ENCODE measurements at places on chromosomes 3 and 15.
A peak's percentile ranks its signal among the peaks of the same experiment; 100 is the strongest.

- DNase-seq: no peak
Measured at GRCh38 chr15:68503791-68504680, 72.1 kb upstream of the ITGA11 start.

DNA sequence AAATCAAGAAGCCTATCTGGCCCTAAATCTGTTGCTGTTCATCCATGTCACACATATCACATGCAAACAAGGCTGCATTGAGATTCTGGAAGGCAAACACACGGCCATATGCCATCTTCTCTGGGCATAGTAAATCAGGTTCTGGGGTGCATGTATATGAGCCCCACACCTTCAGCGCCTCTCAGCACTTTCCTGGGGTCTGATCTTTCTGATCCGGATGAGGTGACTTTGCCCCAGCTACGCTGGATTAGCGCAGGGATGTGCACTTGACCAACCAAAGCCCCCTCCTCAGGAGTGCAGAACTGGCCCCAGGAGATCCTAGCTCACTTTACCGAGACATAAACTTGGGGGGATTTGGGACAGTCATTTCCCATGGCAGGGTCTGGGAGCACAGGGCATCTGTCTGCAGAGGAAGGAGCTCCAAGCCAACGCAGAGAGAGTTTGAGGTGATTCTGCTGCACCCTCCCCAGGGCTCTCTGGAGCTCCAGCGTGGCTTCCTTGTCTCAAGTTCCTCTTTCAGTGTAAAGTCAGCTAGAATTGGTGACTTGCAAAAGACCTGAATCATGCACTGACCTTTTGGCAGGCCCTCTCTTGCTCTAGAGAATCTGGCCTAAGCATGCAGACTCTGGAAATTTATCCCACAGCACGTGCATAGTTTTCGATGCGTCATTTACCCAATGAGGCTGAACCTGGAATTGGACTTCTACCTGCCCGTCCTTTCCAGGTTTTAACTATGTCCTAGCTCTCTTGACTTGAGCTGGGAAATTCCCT lies 63.5 kb upstream of the KLF13 start:
- peak; percentile 69 for DNase-seq

GRCh38 chr3:66276705-66277274 lies 56.0 kb downstream of the SLC25A26 start:
- DNase-seq: peak; percentile 44

GRCh38 chr3:126452213-126452612 lies 23.5 kb downstream of the ZXDC start:
- no peak for DNase-seq

DNA sequence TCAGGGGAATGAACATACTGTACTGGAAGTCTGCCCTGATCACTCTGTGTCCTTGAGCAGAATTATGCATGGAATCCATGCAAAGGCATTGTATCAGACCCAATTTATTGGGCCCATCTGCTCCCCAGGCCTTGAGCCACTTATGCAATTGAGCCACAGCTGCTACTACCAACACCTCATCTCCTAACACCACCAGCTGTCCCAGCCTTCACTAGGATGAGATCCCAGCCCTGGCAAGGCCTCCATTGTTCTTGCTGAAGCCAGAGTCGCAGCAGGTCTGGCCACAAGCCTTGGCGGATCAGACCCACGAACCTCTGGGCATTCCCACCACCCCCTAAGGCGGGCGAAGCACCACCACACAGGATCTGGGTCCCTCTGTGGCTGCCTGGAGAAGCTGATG lies 9.2 kb upstream of the NME9 start:
- DNase-seq: no peak

DNA sequence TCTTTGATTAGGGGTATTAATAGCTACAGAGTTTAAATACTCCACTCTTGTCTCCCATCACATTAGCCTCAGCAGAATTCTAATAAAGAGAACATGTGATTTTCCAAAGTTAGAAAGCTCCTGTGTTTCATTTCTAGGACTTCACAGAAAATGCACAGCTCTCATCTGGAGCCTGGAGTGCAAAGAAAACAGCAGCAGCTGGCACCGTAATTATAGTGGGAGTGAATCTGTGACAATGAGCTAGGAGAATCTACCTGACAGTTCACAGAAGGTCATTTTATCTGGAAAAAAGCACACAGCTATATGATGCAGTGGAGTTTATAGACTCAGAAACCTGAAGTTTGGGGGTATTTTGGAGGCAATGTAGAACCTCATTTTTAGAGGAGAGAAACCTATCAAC lies 5.4 kb upstream of the TRIM59 start:
- no peak for DNase-seq

DNA sequence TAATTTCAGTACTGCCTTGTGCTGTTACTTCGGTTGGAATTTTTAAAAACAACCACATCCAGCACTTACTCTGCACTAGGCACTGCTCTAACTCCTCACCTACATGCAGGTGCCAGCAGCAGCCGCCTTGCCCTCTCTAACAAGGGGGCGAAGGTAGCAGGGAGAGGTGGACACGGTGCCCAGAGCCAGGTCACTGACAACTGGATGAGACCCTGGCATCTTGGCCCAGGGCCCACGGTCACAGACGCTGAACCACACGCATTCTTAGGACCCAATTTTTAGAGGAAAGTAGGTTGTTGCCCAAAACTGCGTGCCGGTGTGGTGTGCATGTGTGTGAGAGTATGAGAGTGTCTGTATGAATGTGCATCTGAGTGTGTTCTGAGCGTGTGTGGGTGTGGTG lies 63.4 kb upstream of the GATA2 start:
- no peak for DNase-seq
